ENCODE measurements at places on chromosomes 6 and 20. TPM values are rescaled to one million over a fixed set of nuclear protein-coding genes. Genes with fewer than 3 reads are reported as not detected.

ZNF391 gene
- 1.0 TPM for total RNA-seq

DZANK1 gene
- total RNA-seq: 0.47 TPM

CHRNA4 gene
- not detected for total RNA-seq

MEI4 gene
- not detected for total RNA-seq

MOG gene
- total RNA-seq: not detected

DUSP15 gene
- total RNA-seq: 0.26 TPM

CDH22 gene
- not detected for total RNA-seq

FLRT3 gene
- 1.6 TPM for total RNA-seq

MAK gene
- total RNA-seq: not detected

RFX6 gene
- total RNA-seq: not detected

HLA-DOA gene
- under 0.01 TPM for total RNA-seq

SLC24A3 gene
- total RNA-seq: not detected

RNF144B gene
- total RNA-seq: 0.79 TPM

SAMD3 gene
- 4.4 TPM for total RNA-seq

Data from bronchial smooth muscle cell (primary cell).